Stimulated activated CD4-positive, alpha-beta T cell treated with anti-CD3 and anti-CD28 coated beads, TNF-alpha, amount 100 ng/mL, for 48 hours (primary cell): ENCODE measurements at places on chromosomes 1 and 21.

GRCh38 chr1:65401612-65402011 lies 18.9 kb upstream of the LEPR start:
- DNase-seq = no peak

DNA sequence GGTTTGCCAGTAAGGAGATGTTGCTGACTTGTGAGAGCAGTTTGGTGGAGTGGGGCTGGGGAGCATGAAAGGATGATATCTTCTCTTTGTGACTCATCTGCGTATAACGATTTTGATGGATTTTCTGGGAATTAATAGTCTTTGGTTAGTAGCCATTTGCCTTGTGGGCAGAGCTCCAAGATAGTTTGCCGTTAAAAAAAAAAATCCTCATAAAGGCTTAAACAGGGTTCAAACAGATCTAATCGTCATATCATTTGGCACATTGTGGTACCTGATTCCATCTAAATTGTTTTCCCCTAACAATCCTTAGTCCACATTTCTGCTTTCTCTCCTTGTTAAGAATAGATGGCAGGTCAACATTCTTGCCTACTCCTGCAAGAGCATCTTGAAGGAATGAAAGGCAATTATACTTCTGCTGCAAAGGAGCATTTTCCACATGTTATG lies 168.0 kb downstream of the PPP1R12B start:
- no peak for DNase-seq

DNA sequence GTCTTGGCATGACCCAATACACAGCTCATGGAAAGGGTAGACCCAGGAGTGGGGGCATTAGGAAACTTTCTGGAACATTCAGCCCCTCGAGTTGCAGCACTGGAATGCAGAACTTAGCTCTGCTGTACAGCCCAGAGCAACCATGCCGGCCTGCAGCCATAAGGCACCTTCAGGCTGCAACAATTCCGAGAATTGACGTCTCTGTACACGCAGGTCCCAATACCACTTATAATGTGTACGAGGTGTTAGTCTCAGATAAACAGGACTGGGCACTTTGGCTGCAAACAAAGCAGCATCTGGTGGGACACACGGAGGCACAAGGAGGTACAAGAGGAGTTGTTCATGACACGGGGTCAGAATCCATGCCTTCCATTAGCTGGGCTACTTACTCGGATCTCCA lies 7.9 kb downstream of the CBR1 start:
- no peak for DNase-seq

GRCh38 chr1:186487163-186487562 lies 26.2 kb upstream of the PDC start:
- no peak for DNase-seq

GRCh38 chr1:19644681-19645410 lies 735 bp downstream of the NBL1 start:
- DNase-seq = no peak

DNA sequence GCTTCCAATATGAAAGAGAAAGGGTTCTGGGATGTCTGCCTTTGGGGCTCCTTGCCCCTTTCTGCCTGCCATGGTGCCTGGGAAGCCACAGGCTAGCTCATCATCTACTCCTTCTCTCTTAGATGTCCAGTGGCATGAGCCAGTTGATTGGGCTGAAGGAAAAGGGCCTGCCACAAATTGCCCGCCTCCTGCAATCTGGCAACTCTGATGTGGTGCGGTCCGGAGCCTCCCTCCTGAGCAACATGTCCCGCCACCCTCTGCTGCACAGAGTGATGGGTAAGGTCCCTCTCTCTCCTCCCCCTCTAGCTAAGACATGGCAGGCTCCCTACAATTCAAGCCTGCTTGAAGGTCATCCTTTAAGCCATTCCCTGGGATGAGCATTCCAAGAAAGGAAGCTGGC lies 41.0 kb downstream of the PKP1 start:
- no peak for DNase-seq

DNA sequence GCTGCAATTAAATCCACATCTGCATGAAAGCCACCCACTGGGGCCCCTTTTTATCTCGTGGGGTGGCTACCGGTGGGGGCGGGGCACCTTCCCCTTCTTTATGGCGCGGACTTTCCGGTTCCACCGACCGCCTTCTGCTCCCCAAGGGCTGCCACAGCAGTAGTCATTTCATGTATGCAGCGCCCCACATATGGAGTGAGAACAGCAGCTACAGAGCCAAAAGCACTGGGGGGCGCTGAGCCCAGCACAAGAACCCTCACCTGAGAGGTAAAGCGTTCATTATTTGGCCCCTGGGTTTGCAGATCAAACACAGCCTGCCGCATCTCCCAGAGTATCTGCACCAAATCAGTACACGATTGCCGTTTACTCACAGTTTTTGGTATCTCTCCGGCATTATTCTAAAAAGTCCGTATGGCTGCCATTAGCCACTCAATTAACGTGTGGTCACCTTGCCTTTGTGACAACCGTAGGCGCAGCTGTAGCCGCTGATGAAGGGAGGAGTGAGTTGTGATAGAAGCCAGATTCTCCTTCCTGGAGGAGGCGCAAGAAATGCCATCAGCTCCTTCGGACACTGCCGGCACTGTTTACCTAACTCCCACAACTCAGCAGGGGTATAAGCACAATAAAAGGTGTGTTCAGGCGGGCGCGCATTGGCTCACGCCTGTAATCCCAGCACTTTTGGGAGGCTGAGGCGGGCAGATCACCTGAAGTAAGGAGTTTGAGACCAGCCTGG lies 30.4 kb upstream of the CR2 start:
- DNase-seq = no peak

GRCh38 chr1:33655496-33655895 lies 183.1 kb downstream of the ZSCAN20 start:
- DNase-seq = no peak

GRCh38 chr1:171644805-171645483 lies 7.5 kb downstream of the MYOC start:
- peak; percentile 48 for DNase-seq

GRCh38 chr1:231643071-231643934 lies 16.7 kb downstream of the DISC1 start:
- DNase-seq = no peak

GRCh38 chr21:44483288-44484237 lies 28.3 kb downstream of the LRRC3 start:
- DNase-seq = no peak

DNA sequence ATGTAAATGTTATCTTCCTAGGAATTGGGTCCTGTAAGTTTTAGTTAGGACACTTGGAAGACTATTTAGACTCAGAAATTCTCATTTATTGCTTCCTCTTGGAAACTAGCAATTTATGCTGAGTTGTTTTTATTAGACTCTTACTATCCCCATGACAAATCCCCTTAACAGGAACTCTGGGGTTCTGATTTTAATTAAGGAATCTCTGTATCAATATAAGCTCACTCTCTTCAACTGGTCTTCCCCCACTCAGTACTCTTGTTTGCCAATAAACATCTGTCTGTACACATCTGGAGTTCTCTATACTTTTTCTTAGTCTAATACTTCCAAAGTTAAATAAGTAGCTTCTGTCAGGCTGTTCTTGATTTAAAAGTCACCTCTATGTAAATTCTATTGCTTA lies 64.1 kb upstream of the TBX15 start:
- no peak for DNase-seq

DNA sequence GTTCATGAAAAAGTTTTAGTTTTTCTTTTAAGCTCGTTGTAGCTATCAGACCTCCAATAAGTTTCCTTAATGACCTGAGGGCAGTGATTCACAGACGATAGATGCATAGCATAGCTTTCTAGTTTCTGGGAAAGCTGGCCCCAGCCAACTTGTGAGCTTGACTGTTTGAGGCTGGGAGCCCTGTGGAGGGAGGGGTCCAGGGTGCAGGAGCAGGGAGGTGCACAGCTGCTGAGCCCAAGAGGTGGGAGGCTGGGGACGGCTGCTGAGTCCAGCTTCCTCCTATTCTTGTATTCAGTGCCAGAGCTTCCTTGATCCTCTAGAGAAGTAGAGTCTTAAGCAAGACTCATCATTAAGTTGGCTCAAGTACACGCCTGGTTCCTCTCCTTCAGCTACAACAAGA lies 11.0 kb upstream of the AVPR1B start:
- no peak for DNase-seq

DNA sequence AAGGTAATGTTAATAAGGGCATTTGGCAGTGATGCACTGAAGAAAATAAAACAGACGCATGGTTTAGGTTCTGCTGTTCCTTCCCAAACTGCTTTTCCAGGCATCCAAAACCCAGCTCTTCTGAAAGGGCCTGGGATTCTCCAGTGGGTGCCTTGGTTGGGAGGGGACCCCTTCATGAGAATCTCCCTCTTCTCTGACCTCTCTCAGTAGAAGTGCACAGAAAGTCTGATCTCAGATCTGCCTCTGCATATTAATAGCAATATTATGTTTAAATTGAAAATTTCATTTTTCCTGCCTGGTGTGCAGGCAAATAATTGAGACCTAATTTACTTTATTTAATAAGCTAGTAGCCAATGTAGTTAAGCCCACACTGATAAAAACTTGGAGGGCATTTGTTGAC lies 260.6 kb downstream of the CAMTA1 start:
- DNase-seq = no peak

DNA sequence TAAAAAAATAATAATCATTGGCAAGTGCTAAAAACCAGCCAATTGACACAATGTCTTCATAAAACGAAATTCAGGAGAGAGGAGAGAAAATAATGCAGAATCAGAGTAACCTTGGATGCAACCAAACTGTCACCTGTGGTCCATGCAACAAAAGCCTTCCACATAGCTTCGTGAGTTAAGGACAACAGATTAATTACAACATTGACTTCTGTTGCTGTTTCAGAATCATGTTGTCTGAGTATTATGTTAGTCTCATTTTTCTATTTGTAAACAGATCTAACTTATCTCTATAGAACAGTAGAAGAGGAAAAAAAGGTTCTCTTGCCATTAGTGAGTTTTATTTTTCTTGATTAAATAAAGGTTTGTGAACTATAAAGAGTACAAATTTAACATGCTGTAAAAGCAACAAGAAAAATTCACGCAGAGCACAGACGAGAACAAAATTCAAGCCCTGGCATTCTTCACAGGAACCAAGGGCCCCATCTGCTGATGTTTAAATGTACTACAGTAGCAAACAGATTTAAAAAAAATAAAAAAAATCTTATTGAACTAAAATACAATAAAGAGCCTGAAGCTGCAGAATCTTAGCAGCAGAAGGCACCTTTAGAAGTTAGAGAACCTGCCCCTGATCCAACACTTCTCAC lies 381.1 kb upstream of the PKN2 start:
- no peak for DNase-seq

DNA sequence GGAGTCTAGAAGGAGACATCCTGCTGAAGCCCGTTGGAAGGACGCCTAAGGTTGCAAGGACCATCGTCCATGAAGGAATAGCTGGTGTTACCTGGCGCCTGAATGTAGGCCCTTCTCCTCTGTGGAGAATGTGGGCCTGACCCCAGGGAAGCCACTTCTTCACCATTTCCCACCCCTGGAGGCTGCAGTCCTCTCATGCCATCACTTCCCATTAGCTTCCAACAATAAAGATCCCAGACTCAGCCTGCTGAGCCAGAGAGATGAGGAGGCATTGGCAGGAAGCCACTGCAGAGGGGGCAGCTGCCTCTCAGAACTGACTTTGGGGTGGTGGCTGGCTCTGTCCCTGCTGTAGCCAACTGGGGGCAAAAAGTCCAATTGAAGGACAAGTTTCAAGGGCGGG lies 21.3 kb upstream of the KCNE2 start:
- DNase-seq = no peak

DNA sequence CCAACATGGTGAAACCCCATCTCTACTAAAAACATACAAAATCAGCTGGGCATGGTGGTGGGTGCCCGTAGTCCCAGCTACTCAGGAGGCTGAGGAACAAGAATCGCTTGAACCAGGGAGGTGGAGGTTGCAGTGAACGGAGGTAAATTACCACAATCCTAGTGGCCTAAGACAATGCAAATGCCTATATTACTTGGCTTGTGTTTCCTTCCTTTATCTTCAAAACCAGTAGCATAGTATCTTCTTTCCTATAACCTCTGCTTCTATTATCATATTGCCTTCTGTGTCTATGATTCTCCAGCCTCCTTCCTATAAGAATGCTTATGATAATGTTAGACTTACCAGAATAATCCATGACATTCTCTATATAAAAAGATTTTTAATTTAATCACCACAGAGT lies 156.2 kb upstream of the RGS18 start:
- DNase-seq = no peak

DNA sequence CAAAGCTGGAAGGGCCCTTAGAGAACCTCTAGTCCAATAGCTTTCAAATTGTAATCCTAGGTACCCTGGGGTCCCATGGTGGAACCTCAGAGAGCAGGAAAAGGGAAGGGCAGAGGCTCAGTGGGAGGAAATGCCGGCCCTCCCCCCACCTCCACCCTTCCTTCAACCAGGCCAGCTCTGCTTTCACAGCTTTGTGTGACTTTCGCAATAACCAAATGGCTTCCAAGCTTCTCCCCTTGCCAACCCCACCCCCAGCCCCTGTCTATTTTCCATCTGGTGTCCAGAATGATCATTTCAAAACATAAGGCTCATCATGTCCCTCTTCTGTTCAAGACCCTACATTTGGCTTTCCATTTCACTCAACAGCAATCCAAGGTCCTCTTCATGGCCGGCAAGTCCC lies 74.4 kb downstream of the CD58 start:
- DNase-seq = no peak

GRCh38 chr21:38787461-38788274 lies 18.1 kb upstream of the ETS2 start:
- no peak for DNase-seq

DNA sequence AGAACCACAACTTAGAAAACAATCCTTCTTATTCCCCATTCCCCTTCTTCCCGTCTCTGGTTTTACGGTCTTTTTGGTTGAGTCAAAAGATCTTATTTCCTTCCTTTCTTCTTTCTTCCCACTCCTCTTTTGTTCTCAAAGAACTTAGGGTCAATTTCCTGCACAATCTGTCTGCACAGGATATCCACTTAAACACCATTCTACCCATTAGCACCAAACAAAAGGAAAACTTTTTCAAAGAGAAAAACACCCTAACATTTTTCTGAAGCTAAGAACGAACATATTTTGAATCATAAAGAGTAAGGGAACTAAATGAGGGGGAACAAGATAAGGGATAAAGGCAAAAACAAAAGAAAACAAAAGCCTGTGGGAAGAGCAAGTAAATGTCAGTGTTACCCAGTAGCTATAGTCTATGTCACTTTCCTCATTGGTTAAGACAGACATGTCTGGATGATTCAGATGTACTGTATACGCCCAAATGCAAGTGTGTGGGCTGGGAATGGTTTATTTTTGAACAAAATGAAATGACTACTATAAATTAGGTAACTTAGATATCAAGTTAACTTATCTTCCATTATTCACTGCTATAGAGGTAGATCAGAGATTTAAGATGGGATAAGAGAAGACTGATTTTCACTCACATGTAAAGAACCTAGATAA lies 59.9 kb downstream of the TOR3A start:
- no peak for DNase-seq

DNA sequence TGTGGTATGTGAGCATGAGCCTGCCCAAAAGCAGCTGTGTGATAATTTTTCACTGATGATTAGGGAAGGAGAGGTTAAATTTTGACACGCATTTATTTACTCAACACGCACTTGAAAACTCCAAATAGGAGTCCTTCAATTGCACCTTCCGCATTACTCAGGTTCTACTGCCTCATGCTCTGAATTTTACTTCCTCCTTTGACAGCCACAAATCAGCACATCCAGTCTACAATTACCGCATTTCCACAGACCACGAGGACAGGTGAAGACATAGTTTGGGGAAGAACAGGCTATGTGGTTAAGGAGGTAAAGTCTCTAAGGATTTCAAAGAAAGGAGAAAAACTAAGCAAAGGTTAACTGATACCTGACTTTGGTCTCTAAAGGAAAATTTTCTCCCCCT lies 2.6 kb downstream of the CAPN8 start:
- DNase-seq = no peak

GRCh38 chr1:1092894-1093609 lies 18.9 kb upstream of the RNF223 start:
- DNase-seq = no peak
